Activated naive CD4-positive, alpha-beta T cell treated with anti-CD3 and anti-CD28 coated beads, Interleukin-2, amount 50 U/mL, for 16 hours (primary cell): ENCODE measurements at places on chromosomes 5 and 9.

DNA sequence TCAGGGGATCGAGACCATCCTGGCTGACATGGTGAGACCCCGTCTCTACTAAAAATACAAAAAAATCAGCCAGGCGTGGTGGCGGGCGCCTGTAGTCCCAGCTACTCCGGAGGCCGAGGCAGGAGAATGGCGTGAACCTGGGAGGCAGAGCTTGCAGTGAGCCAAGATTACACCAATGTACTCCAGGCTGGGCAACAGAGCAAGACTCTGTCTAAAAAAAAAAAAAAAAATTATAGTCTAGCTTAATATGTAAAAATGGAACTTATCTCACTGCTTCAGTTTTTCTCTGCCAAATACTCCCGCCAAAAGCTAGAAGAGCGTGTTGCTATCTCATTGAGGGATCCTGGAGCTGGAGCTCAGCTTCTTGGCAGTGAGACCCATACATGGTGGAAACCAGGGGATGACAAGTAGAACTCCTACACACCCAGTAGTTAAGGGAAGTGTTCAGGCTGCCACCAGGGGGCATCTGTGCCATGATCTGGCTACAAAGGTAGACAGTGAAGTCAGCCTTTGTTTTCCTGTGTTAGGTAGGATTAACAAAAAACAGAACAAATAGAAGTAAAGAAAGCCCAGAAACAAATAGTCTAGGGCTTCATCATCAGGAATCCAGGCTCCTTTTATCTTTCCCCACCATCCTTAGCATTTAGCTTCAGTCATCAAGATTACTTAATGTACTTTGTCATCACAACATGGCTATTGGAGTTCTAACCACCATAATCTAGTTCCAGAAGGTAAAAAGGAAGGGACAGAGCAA is 33.6 kb upstream of the GLIPR2 start:
- DNase-seq: peak; percentile 89

DNA sequence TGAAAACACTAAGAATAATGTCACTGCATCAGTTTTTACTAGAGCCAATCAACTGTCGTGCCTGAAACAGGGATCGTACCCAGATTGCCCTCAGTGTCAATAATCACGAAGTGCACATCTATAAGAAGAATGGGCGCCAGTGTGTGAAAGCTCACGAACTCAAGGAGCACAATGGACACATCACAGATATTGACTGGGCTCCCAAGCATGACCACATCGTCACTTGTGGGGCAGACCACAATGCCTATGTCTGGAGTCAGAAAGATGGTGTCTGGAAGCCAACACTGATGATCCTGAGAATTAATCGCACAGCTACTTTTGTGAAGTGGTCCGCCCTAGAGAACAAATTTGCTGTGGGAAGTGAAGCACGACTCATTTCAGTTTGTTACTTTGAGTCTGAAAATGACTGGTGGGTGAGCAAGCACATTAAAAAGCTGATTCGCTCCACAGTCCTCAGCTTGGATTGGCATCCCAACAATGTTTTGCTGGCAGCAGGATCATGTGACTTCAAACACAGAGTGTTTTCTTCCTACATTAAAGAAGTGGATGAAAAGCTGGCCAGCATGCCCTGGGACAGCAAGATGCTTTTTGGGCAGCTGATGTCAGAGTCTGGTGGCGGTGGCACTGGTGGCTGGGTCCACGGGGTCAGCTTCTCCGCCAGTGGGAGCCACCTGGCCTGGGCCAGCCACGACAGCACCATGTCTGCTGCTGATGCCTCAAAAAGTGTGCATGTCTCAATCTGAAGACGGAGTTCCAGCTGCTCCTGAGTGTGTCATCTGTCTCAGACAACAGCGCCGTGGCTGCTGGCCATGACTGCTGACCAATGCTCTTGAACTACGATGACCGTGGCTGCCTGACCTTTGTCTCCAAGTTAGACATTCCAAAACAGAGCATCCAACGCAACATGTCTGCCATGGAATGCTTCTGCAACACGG is 32.2 kb downstream of the NSA2 start:
- DNase-seq: no peak

DNA sequence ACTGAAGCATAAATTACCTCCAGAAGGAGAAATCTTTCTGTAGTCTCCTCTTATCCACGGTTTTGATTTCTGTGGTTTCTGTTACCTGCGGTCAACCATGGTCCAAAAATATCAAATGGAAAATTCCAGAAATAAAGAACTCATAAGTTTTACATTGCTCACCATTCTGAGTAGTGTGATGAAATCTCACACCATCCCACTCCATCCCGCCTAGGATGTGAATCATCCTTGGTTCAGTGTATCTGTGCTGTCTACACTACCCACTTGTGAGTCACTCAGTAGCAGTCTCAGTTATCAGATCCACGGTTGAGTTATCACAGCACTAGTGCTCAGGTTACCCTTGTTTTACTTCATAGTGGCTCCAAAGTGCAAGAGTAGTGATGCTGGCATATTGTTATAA is 371.2 kb downstream of the NFIB start:
- DNase-seq: no peak

- DNase-seq: no peak
Measured at GRCh38 chr5:179227580-179228311, 117.5 kb downstream of the ADAMTS2 start.

DNA sequence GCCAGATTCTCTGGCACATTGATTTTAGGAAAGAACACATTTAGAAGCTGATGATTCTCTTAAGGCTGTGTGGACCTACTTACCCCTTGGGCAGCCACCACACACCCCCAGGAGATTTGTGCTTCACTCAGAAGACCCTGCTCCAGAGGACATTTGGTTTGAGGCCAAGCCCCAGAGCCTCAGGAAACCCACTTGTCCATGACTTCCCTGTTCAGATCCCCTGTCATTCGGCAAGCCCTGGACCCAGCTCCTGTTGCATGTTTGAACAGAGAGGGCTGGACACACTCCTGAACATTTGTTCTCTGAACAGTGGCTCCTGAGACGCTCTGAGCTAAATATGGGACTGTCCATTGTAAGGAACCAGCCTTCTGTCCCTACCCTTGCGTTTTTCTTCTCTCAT is 82.1 kb downstream of the AMBP start:
- DNase-seq: no peak

DNA sequence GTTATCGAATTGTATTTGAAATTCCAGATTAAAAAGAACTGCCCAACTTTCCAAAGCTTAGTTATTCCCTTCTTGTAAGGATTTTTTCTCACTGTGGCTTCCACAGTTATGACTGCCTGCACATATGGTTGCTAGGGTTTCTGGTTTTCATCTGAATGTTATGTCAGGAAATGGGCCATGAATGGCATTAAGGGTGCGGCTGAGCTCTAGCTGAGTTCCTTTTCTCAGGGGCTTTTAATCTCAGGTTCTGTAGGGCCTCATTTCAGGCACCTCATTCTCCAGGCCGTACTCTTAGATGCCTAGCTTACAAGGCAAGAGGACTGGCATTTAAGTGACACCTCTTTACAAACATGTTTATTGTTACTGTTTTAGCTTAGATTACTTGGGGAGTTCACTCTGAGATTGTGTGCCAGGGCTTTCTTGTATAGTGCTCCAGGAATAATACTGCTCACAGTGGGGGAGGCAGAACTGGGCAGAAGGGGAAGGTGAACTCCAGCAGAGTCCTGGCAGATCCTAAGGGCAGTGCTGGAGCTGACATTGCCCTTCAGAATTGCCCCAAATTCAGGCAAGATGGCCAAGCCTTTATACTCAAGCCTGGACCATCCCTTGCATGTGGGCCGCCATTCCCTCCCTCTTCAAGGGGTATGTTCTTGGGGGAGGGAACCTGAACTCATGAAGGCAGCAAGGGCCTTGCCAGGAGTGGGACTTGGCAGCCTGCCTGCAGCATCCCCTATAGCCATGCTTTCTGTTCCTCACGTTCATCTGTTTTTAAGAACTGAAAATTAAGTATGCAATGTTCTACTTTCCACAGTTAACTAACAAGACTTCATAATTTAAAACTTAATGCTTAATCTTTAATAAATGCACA is 111.5 kb downstream of the KDM4C start:
- no peak for DNase-seq

GRCh38 chr9:133632806-133633680 is 3.1 kb upstream of the DBH start:
- no peak for DNase-seq

DNA sequence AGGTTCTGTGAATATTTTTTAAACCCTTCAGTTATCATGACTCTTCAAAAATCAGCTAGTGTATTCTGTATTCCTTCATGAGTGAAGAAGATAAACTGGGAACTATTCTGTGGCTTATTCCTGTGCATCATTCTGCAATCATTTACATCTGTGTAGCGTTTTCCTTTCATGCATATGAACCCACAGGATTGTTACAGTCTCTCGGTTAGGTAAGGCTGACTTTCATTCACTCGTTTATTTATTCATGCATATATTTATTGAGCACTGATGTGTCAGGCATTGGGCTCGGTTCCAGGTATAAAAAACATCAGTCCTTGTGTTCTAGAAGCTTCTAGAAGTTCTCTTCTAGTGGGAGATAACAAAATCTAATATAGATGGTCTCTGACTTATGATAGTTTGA is 318.4 kb downstream of the MAN2A1 start:
- no peak for DNase-seq

DNA sequence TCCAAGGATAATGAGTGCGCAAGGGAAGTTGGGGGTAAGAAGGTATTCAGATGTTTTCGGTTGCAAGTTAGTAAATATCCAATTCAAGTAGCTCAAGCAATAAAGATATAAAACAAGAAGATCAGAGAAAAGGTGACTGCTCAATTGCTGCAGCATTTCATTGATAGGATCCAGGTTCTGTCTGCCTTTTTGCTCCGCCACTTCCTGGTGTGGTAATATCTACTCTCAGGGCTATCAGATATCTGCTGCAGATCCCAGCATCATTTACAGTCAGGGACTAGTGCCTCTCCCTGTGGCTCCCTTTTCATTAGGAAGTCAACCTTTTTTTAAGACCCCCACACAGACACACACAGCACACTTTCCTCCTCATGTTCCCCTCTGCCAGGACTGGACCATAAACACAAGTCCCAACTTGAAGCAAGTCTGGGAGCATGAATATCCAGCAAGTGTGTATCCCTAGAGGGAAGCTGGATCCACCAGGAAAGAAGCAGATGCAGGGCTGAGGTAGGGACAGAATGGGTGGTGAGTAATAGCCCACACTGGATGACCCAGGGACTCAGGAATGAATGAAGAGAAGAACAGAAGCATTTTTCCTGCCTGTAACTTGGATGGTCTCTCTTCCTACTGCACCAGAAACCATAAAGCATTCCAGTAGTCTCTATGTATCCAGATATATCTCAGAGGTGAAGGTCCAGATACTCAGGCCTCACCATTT is 53.7 kb downstream of the ZNF622 start:
- no peak for DNase-seq

GRCh38 chr5:61307611-61308010 is 24.4 kb upstream of the ZSWIM6 start:
- DNase-seq: no peak

DNA sequence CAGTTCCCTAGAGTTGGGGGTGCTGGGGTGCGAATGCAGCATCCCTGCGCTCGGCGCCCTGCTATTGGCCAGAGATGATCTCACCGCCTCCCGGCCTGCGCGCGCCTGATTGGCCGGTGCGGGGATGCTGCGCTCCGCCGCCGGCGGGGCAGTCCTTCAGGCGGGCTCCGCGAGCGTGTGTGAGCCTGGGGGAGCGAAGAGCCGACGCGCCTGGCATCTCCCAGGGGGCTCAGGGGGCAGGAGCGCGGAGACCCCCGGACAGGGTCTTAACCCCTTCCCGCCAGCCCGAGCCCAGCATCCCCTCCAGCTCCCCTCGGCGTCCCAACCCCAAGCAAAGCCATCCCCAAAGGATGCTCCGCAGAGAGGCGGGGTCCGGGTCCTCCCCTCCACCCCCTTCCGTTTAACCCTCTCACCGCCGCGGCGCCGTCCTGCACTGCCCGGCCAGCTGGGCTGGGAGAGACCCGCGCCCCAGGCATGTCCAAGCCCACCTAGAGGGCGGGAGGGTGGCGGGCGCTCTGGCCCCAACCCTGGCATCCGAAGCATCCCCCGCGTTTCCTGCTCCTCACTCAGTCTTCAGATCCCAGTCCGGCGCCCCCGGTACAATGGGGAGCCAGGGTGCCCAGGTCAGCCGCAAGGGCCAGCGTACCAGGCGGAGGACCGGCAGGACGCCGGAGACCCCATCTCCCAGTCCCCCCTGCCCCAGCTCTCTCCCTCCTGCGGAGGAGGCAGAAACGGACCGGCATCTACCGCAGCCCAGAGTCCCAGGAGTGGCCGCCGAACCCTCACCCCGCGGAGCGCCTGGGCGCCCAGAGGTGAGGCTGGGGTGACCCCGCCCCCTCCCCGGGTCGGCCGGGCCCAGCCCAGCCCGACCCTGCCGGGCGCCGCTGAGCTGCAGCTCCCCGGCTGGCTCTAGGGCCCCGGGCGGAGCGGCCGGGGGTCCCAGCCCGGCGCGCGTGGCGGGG is 19.3 kb upstream of the TOR2A start:
- no peak for DNase-seq

DNA sequence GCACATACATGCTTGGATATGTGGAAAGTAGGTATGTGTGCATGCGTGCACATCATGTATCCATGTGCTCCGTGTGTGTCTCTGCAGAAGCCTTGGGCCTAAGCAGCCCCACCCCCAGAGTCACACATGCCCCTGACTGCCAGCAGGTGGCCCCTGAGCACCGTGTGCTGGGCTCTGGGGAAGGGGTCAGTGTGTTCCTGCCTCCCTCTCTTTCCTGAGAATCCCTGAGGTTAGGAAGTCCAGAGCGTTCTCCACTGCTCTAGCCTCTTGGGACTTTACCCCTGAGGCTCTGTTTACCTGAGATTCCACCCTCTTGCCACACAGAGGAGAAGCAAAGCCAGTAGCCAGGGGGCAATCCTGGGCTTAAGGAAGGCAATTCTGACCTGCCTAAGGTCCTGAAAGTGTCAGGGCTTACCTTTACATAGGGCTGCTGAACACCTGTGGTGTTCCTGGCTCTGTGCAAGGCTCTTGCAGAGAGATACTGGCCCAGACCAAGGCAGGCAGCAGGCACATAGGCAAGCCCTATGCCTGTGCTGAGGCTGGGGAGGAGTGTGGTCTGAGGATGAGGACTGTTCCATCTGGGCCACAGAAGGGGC is 207.3 kb downstream of the TMEM38B start:
- DNase-seq: no peak

- DNase-seq: no peak
Measured at GRCh38 chr5:159034083-159034824, 65.5 kb downstream of the EBF1 start.
